ENCODE measurements at places on chromosomes 6 and 20.

DNA sequence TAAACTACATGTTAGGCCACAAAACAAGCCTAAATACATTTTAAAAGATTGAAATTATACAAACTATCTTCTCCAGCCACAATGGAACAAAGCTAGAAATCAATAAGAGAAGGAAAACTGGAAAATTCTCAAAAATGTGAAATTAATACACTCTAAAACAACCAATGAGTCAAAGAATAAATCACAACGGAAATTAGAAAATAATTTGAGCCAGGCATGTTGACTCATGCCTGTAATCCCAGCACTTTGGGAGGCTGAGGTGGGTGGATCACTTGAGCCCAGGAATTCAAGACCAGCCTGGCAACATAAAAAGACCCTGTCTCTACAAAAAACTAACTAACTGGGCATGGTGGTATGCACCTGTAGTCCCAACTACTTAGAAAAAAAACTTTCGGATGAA is 6.3 kb upstream of the WFDC13 start:
- DNase-seq: no peak

DNA sequence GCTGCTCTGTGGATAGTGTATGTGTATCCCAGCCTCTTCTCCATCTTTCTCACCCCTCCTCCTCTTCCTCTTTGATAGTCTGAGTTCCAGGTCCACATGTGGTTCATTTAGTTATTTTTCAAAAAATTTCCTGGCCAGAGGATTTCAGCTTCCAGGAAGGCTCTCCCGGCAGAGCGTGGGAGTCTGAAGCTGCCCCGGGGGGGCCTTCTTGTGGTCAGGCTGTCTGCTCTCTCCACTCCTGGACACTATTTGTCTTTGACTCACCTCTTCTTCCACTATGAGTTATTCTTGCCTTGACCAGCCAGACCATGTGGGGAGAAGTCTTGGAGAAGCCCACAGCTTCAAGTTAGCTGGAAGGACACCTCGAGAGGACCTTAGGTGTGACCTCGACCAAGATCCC is 258.8 kb downstream of the CDC5L start:
- DNase-seq: peak; percentile 62

- no peak for DNase-seq
Measured at GRCh38 chr6:14690120-14691056, 555.5 kb upstream of the JARID2 start.

DNA sequence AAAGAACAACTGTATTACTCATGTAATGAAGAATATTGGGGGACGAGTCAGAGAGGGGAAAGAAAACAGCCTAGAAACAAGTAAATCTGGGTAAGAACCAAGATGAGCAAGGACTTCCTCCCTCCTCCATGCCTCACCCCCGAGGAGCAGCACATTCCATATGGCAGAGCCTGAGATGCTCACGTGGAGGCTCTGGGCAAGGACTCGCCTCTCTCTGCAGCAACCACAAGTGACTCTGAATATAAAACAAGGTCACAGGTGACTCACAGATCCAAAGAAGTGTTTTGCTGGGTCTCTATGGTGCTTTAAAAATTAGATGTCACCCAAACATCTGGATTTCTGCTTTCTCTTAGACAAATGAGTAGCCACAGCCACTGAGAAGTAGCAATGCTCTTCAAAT is 453.0 kb upstream of the SULF2 start:
- peak; percentile 62 for DNase-seq

DNA sequence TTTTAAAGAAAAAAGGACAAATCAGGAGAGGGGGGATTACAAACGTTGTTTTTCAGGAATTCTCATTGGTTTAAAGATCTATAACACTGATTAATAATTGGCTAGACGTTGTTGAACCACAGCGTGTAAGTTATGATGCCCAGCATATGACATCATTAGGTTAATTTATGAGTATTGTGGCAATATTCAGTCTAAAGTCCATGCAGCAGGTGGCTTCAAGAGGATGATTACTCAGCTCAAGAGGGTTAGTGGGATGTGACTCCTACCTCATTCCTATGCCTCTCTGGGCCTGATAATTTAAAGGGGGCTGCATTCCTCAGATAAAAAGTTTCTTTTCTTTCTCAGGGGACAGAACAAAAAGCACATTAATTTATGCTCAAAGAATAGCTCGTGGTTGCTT is 1309.0 kb downstream of the EPHA7 start:
- DNase-seq: no peak

DNA sequence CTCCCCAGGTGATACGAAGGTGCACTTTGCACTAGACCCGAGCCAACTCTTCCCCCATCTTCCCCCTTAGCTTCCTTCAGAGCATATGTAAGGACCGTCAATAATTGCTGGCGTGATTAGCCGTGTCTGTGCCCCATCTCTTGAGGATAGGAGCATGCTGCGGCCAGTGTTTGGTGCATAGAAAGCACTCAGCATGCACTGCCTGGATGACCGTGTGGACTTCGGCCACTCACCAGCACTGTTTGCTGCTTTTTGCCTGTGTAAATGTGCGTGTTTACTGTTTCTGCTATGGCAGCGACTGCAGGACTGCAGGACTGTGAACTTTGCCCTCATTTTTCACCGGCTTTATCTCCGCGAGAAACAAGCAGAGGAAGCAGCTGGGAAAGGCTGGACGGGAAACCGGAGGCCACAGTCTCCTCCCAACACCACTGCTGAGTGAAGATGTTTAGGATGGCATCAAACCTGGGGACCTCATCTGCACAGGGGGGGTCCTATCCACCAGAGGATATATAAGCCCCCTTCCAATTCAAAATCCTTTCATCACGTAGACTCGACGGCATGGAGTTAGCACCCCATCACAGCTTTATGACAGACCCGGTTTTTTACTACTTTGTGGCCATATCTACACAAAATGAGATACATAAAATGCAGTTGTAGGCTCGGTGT is 150.6 kb upstream of the AFDN start:
- no peak for DNase-seq

DNA sequence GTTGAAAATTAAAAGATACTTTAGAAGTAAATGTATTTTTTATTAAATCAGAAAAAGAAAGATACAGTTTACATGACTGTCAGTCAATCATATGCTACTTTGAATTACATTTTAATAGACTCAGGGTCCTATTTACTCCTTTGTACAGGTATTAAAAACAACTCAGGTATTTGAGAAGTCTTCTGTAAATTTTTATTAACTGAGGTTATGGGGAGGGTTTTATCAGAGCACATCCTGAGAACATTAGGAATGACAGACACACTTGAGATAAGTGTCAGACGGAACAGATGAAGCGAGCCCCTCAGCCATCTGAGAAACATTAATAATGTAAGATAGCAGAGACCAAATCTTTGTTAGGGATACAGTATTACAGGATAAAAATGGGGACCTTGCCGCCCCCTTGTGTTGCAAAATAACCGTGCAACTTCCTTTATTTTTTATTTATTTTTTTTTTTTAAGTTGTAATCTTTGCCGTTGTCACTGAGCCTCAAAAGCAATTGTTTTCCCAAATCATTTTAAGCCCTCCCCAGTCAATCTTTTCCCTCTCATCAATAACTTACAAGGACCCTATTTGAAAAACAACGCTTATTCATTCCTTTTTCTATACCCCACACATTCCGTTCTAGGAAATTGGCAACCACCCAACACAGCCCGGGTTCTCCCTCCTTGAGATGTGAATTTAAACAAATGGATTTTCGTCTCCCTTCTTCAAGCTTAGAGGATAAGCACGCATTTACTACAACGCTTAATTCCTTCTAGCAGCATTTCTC is 126.7 kb downstream of the BCAS1 start:
- DNase-seq: no peak

DNA sequence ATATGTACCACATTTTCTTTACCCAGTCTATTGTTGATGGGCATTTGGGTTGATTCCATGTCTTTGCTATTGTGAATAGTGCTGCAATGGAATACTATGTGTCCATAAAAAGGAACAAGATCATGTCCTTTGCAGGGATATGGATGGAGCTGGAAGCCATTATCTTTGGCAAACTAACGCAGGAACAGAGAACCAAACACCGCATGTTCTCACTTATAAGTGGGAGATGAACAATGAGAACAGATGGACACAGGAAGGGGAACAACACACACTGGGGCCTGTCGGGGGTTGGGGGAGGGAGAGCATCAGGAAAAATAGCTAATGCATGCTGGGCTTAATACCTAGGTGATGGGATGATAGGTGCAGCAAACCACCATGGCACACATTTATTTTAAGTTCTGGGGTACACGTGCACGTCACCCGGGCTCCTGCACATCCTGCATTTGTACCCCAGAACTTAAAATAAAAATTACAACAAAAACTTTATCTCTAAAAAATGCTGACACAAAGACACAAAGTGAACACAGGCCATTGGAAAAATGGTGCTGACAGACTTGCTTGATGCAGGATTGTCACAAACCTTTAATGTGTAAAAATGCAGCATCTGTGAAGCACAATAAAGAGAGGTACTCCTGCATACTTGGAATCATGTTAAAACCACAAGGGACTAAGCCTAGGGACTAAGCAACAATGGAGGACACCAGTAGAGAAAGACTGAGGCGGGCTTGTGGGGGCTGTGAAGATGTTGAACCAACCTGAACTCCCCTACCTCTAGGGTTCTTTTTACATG is 48.8 kb downstream of the BCAS1 start:
- no peak for DNase-seq

DNA sequence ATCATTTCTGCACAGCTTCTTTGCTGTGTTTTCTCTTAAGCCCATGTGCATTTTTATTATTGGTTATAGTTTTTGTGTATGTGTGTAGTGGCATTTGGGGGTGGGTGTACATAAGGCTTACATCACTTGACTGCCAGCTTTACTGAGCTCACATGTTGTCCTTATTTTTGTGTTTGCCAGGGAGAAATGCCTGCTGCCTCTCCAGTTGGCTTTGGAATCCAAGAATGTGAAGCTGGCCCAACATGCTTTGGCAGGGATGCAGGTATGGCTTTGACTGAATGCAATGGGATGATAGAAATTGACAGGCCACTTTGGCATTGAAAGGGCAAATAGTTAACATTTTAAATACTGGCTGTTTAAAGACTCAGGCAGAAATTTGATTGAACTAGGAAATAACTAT is 11.4 kb downstream of the PBOV1 start:
- DNase-seq: no peak

GRCh38 chr6:87315071-87315470 is 7.3 kb upstream of the SMIM8 start:
- no peak for DNase-seq

DNA sequence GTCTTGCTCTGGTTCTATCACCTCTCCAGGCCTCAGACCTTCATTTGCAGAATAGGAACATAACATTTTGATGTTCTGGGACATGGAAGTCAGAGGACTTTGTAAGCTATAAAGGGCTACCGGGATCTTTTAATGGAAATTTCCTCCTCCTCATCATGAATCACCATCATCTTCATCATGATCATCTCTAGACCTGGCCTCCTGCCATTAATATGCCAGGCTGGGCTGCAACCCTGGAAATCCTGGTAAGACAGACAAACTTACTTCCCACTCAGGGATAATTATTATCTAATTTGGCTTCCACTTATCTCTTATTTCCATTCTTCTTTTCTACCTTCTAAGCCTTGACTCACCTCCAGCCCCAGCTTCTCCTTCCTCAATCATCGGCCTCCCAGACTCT is 41.0 kb upstream of the MRPS18A start:
- no peak for DNase-seq

GRCh38 chr6:31470801-31471200 is 27.1 kb upstream of the MICB start:
- no peak for DNase-seq

DNA sequence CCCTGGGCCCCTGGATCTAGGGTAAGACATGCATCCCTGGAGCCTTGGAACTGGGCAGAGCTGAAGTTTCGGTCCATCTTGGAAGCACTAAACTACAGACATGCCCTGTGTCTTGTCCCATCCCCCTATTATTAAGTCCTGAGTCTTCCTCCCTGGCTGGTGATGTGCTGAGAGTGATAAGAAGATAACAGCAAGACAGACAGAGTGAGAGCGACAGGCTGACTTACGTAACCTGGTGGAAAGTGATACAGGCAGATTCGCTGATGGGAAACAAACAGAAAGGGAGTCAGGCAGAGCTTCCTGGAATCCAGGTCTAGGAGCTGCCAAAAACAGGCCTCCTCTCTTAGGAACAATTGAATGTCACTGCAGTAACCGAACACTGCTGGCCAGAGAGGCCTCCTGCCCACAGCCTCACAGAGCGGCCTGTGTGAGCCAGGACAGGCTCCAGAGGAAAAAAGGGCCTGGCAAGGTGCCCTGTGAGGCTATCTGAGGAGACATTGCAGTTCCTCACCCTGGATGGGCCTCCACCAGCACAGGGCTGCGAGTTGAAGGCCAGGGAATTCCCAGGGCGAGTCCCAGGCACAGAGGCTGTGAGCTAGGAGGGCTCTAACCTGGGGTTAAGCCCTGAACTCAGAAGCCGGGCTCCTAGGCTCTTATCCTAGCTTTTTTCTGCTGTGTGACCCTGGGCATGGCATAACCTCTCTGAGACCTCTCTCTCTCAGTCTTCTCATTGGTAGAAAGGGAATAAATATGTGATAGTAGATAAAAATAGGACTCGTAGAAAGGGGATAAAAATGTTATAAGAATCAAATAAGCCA is 34.2 kb upstream of the B4GALT5 start:
- DNase-seq: peak; percentile 23

- no peak for DNase-seq
Measured at GRCh38 chr6:150764334-150765066, 101.0 kb upstream of the MTHFD1L start.

DNA sequence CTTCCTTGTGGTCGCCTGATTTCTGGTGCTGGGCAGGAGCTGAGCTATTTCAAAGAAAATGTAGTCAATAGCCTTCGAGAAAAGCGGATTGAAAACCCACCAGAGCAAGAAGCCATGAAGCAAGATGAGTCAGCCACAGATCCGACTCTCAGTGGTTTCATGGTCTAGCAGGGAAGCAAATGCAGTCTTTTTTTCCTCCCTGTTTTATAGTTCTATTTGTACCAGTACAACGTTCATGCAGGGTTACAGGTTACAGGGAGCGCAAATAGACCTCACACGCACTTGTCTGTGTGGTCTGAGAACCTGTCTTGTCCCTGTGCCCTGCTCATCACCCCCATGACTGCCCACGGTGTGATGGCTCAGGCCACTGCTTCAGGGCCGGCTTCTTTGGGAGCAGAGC is 309.8 kb upstream of the SUPT3H start:
- DNase-seq: no peak

GRCh38 chr6:40395066-40395697 is 192.0 kb downstream of the LRFN2 start:
- no peak for DNase-seq

- no peak for DNase-seq
Measured at GRCh38 chr6:20044883-20045282, 167.4 kb downstream of the MBOAT1 start.

DNA sequence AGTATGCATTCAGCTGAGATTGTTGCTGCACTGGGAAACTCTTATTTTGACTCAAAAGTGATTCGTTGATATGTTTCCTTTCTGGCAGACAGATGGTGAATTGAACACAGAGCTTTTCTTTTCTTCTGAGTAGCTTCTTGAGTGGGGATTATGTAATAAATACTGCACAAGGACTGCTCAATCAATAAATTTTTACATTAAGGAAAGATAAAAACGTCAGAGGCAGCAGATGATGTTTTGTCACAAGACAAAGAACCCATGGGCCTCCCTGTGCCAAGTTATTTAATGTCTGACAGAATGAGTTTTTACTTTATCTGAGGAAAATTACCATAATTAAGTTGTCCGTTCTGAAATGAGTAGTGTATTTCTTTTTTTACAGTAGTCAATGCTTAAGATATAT is 460.3 kb downstream of the UTRN start:
- DNase-seq: no peak
